ENCODE measurements at places on chromosomes 2 and 18.
A peak's percentile ranks its signal among the peaks of the same experiment; 100 is the strongest.

DNA sequence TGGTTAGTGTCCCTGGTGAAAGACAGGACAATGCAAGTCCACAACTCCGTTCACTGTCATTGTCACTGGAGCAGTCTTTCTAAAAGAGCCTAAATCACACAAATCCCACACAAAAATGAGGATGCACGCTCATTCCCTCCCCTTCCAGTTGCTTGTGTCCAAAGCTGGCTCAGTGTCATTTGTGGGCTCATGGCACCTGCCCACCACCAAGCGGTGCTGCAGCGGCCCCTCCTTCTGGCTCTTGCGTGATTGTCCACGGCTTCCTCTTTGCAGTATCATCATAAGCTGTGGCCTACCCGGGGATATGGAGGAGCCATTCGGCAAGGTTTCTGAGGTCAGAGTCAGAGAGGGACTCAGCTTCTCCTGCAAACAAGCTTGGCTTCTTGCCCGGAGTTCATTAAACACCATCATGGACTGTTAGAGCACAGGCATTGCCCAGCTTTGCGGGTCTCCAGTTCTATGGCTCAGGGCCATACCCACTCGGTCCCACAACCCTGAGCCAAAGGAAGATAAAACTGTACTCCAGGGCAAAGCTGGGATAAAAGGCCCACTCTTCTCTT is 179.4 kb upstream of the AGAP1 start:
- no peak for DNase-seq

- DNase-seq = no peak
Observed at GRCh38 chr2:143192106-143192505, 62.9 kb downstream of the ARHGAP15 start.

GRCh38 chr2:65431421-65432226 is 775 bp downstream of the SPRED2 start:
- peak; percentile 21 for DNase-seq

GRCh38 chr2:80459028-80459427 is 154.5 kb upstream of the LRRTM1 start:
- DNase-seq = no peak

GRCh38 chr2:235532307-235532706 is 38.5 kb downstream of the AGAP1 start:
- no peak for DNase-seq

DNA sequence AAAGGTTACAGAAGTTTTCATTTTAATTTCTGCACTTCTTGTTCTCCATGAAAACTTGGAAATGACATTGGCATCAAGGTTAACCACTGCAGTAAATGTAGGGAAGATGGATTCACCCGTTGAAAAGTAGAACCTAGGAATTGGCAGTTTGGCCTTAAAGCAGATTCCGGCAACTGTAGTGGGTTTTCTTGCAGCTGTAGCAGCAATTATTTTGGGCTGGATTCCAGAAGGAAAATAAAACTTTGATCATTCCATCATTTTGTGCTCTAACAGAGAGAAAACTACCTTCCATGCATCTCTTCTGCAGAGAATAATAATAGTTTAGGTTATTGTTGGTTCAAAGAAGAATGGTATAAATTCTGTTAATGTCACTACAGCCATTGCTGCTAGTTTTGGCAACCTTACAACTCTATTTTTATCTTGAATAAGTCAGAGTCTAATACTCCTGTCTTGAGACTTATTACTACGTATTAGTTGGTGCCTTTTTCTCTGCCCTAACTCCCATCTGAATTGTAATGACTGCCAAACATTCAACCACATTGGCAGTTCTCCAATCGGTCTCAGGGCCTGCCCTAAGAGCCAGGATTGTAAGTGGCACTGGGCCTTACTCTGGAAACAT is 178.1 kb upstream of the PIEZO2 start:
- DNase-seq = no peak

- DNase-seq = no peak
Observed at GRCh38 chr2:222572264-222572721, 83.6 kb downstream of the FARSB start.

GRCh38 chr18:48270929-48271328 is 138.3 kb downstream of the ZBTB7C start:
- no peak for DNase-seq
